Foreskin keratinocyte (primary cell): ENCODE measurements at places on chromosomes 13 and 19.

GRCh38 chr13:22758245-22758644 is 422.5 kb upstream of the SGCG start:
- no peak for DNase-seq

GRCh38 chr13:74838096-74838495 is 643.9 kb downstream of the TBC1D4 start:
- no peak for DNase-seq

GRCh38 chr19:43780706-43781525 is at the start of gene KCNN4:
Gene KCNN4, minus strand, starts transcription at chr19:43780973. Its CDS starts 112 bp downstream, at chr19:43780861.
- DNase-seq, result peak; percentile 65

- no peak for DNase-seq
Observed at GRCh38 chr13:113337556-113337955, 26.4 kb downstream of the GRTP1 start.

DNA sequence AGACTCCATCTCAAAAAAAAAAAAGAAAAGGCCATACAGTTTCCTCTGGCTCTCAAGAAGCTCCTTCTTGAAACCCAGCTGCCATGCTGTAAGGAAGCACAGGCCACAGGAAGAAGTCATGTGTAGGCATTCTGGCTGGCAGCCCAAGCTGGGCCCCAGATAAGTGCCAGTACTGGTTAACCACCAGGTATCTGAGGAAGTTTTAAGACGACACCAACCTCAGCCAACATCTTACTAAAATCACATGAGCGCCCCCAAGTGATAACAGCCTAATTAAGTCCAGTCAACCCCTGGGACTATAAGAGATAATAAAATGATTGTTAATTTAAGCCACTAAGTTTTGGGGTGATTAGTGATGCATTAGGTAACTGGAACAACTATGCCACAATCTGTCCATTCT is 27.4 kb upstream of the AKT2 start:
- no peak for DNase-seq
